AG20443 (cell line): ENCODE measurements at places on chromosomes 7 and 10.

GRCh38 chr10:121104476-121105111 lies 253.4 kb downstream of the WDR11 start:
- DNase-seq: no peak

GRCh38 chr7:152870106-152870693 lies 110.6 kb downstream of the ACTR3B start:
- DNase-seq: no peak

- DNase-seq: no peak
Observed at GRCh38 chr7:75861636-75862035, 17.2 kb upstream of the RHBDD2 start.

- no peak for DNase-seq
Observed at GRCh38 chr10:34599026-34599795, 215.9 kb downstream of the PARD3 start.

DNA sequence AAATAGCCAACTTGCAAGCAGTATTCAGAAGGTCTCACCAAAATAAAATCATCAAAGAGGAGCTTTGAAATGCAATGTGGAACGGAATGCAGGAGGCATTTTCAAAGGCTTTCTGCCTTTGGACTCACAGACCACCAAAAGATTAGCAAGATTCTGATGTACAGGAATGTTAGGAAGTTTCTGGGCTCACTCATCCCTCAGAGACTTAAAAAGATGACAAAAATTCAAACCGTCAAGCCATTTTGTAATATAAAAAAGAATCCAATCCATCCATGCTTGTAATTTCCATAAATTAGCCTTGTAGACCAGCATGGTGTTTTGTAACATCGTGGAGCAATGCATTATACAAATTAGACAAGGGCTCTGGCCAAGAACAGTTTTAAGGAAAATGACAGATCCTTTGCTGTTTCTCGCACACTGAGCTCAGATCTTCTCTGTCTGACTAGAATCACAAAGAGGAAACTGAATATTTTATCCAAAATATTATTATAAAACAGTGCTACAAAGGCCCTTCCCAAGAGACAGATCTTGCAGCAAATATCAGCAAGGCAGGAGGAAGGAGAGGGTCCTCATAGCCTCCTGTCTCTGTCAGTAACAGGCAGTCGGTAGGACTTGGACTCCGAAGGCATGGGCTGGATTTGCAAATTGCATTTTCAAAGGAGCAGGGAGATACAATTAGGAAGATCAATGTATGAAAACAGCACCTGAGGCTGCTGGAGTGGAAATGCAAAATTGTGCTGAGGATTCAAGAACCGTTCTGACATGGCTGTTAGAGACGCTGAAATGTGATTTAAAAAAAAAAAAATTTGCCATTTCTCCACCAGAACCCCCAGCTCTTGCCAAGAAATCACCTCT lies 57.4 kb upstream of the NRP1 start:
- no peak for DNase-seq

- DNase-seq: no peak
Observed at GRCh38 chr7:40757109-40757508, 622.3 kb downstream of the SUGCT start.

DNA sequence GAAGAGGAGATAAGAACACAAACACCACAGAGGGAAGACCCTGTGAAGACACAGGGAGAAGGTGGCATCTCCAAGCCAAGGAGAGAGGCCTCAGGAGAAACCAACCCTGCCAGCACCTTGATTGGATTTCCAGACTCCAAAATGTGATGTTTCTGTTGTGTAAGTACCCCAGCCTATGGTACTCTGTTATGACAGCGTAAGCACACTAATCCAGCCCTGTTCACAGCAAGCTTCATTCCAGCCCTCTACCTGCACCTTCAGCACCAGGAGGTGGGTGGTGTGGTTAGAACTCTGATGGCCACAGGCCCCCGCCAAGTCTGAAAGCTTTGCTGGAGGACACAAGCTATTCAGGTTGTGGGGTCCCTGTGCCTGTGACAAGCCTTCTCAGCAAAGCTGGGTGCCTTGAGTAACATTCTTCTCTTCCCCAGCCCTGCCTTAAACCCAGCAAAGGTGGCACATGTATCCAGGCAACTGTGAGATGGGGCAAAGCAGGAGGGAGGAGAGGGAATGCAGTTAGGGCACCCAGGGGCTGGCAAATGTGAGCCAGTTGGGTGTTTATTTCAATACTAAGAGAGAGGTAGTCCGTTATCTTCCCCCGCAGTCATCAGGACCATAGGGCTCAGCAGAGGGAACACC lies 4.5 kb downstream of the VSTM4 start:
- DNase-seq: no peak

DNA sequence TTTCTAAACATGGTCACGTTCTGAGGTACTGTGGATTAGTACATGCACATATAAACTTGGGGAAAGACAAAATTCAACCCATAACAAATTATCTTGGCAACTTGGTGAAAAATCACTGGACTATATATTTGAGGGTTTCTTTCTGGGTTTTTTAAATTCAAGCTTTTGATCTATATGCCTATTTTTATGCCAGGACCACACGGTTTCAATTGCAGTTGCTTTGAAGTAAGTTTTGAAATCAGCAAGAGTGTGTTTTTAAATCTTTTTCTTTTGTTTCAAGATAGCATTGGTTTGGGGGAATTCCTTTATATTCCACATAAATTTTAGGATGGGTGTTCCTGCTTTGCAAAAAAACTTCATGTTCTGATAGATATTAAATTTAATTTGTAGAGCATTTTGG lies 406.4 kb upstream of the VWC2 start:
- no peak for DNase-seq

DNA sequence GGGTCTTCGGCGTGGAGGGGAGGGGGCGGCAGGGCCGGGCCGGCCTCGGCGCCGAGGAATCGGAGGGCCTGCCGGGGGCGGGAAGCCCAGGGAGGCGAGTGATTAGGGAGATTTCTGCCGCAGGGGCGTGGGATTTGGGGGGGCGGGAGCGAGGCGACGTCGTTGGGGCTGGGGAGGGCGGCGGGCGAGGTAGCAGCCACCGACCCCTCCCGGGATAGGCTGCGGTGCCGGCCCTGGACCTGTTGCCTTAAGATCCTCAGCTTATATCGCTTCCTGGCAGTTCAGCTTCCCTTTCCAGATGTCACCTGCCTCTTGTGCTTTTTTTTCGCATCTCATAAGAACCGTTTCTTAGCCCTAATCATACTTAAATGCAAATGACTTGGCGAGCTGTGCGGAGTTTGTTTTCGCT lies 655 bp downstream of the LMTK2 start:
- peak; percentile 28 for DNase-seq

DNA sequence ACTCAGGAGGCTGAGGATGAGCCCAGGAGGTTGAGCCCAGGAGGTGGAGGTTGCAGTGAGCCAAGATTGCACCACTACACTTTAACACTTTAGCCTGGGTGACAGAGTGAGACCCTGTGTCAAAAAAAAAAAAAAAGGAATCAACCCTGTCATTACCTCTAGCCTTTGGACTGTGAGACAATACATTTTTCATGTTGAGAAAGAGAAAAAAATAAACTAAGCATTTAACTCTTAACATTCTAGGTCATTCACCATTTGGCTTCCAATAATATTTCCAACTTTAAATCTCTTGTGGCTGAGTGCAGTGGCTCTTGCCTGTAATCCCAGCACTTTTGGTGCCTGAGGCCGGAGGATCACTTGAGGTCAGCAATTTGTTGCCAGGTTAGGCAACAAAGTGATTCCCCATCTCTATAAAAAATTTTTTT lies 41.9 kb upstream of the TPST1 start:
- no peak for DNase-seq
